Neural crest cell (in vitro differentiated cells): ENCODE measurements at places on chromosomes 2 and 18. TPM values are rescaled to one million over a fixed set of nuclear protein-coding genes. Genes with fewer than 3 reads are reported as not detected.
A peak's percentile ranks its signal among the peaks of the same experiment; 100 is the strongest.

COL6A3 gene
- 4.5 and 4.9 TPM in 2 replicates for total RNA-seq

TMEM198 gene
- 15.7 and 16.4 TPM in 2 replicates for total RNA-seq

UGT1A6 gene
- not detected in 2 replicates for total RNA-seq

SCN9A gene
- 0.86 and 1.3 TPM in 2 replicates for total RNA-seq

CFC1 gene
- total RNA-seq = not detected in 2 replicates

PREB gene
- total RNA-seq = 52.5 and 56.3 TPM in 2 replicates

ZSWIM2 gene
- total RNA-seq = not detected in 2 replicates

CELF4 gene
- 1.8 and 1.9 TPM in 2 replicates for total RNA-seq

DNAH7 gene
- total RNA-seq = 1.5 and 2.6 TPM in 2 replicates

CRIM1 gene
- 10.9 and 13.8 TPM in 2 replicates for total RNA-seq

CCDC148 gene
- total RNA-seq = 1.4 and 1.8 TPM in 2 replicates

ABCG5 gene
- not detected in 2 replicates for total RNA-seq

DNA sequence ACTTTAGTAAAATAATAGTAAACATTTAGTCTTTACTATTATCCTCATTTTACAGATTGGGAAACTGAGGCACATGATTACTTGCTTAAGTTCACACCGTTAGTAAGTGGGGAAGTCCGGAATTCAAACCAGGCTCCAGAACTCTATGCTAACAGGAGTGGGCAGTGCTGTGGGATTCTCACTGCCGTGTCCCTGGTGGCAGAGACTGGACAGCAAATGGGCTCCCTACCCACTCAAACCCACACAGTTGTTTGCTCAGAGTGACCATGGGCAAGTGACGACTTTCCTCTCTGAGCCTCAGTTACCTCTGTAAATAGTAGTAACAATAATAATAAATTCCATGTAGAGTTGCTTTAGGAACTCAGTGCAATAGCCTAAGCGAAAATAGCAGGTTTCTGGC lies 24.0 kb downstream of the MAIP1 start:
- DNase-seq = no peak

GRCh38 chr2:110748489-110748867 lies 16.1 kb downstream of the ACOXL start:
- no peak for DNase-seq

DNA sequence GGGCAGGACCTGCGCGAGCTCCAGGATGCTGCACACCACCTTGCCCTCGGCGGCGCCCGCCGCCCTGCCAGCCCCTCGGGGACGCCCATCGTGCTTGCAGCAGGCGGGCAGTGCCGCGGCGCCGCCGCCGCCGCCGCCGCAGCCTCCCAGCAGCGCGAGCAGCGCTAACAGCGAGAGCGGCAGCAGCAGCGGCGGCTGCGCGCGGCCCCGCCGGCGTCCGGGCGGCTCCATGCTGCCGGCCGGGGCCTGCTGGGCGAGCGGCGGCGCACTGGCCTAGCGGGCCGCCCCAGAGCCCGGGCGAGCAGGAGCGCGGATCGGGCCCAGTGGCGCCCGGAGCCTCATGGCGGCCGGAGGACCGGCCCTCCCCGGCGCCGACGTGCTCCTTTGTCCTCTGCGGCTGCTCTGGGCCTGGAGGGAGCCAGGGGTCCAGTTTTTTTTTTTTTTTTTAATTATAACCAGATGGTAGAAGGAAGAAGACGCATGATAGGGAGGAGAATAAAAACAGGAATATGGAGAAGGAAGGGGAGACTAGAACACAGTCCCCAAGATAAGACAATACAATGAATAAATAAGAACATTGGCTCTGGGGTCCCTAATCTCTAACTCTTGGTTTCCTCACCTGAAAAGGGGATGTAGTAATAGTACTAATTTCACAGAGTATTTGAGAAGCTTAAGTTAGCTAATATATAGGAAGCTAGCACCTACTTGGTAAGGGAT lies 17.1 kb upstream of the ANKRD62 start:
- peak; percentile 36 for DNase-seq

- DNase-seq = no peak
Measured at GRCh38 chr2:241009191-241009590, 10.8 kb downstream of the SNED1 start.

DNA sequence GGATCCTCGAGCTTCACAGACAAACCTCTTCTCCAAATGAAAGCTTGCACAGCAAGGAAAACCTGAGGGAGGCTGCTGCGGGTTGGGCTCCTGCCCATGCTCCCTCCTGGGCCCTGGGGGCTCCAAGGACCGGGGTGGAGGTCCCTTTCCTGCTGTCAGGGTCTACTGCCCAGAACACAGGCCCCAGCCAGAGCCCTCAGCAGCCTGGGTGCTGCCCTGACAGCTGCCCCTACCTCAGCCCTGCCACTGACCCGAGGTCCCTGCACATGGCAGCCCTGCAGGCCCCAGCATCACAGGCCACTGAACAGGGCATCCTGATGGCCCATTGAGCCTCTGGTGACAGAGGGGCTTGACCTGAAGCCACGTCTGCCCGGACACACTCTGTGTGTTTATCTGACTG lies 41.0 kb downstream of the CROCC2 start:
- DNase-seq = no peak

DNA sequence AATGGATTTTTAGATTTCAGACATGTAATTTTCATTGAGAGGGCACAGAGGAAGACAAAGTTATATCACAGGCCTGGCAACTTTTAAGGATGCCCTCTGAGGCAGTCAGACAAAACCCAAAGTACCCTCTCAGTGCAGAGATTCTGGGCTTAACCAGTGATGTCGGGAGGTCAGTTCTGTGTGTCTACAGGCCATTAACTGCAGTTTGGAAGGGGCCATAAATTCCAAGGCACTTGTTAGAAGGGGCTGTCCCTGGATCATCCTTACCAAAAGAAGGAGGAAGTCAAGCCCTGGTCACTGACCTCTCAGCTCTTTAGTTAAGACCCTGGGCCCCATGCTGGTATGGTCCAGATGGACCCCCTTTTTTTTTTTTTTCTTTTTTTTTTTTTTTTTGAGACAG lies 60.7 kb downstream of the LRRFIP1 start:
- no peak for DNase-seq

GRCh38 chr2:147917161-147917560 lies 72.3 kb downstream of the ACVR2A start:
- no peak for DNase-seq

GRCh38 chr2:236752096-236752495 lies 182.5 kb downstream of the ACKR3 start:
- no peak for DNase-seq

- no peak for DNase-seq
Measured at GRCh38 chr2:20561637-20562454, 89.1 kb downstream of the HS1BP3 start.

GRCh38 chr18:21004726-21005125 lies 106.9 kb downstream of the ROCK1 start:
- DNase-seq = no peak

- DNase-seq = no peak
Measured at GRCh38 chr2:121359716-121360565, 74.9 kb upstream of the TFCP2L1 start.

DNA sequence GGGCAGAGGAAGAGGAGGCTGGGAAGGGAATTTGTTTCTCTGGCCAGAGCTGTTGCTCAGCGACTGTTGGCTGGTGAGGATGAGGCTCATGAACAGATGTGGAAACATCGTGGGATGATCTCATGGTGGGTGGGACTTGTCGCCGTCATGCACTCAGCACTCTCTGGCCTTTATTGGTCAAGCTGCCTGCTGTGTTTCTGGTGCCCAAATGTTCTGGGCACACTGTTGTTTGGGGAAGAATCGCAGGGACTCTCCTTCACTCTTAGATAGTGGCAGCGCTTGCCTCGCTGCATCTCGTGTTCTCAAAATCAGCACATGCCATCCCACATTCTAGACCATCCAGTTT lies 145.6 kb downstream of the AGAP1 start:
- no peak for DNase-seq

- DNase-seq = no peak
Measured at GRCh38 chr2:216021768-216022565, 8.6 kb upstream of the MREG start.

GRCh38 chr2:18467749-18468360 lies 92.6 kb downstream of the RDH14 start:
- DNase-seq = no peak

- no peak for DNase-seq
Measured at GRCh38 chr18:58190842-58191530, 147.0 kb downstream of the NEDD4L start.

DNA sequence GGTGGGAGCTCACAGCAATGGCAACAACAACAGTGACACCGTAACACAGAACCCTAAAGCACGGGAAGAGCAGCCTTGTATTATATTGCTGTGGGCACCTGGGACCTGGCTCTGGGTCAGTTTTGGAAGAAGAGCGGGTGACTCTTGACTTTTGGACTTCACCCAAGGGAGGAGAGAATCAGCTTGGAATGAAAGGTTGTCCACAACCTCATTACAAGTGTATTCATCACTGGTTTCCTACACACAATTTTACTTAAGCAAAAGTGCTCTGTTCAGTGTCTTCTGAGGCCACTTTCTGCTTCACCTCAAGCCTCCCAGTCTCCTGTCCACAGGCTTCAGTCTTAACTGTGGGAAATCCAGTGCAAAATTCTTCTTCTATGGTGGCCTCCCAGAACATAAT lies 263.8 kb downstream of the KCNE4 start:
- no peak for DNase-seq

DNA sequence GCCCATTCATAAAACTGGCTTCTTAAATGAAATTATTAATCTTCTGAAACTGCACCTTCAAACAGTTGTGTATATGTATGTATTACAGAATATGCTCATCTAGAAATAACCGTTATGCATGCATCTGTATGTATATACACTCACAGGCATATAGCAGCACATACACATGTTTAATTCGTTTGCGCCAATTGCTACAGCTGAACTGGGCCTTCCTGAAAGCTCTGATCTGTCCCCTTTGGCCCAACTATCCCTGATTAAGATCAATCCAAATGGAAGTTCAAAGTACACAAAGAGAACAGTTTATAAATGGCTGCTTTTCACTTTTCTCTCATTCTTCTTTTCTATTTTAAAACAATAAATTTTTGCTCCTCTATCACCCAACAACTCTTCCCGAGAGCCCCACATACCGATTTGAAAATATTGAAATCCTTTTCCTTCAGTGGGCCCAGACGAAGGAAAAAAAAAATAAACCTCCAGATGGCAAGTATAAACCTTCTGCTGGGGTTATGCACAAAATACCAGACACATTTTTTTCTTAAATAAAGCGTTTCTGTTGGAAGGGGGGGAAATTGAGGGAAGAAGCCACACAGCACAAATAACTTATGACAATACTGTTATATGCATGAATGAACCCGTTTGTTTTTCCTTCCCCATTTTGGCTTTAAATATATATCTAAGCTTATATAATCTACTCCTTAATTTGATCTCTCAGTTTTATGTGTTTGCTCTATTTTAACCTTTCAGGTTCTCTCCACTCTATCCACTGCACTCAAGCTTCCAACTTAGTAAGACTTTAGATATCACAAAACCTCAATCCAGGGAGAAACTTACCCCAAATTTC lies 267.3 kb downstream of the TCF4 start:
- DNase-seq = no peak

GRCh38 chr2:98771721-98772524 lies 41.0 kb upstream of the MGAT4A start:
- no peak for DNase-seq

- no peak for DNase-seq
Measured at GRCh38 chr18:8232791-8233190, 376.4 kb upstream of the RAB12 start.

GRCh38 chr2:168583710-168584521 lies 127.8 kb downstream of the CERS6 start:
- no peak for DNase-seq

GRCh38 chr18:36050479-36050878 lies 16.9 kb downstream of the RPRD1A start:
- DNase-seq = no peak
